ENCODE measurements at places on chromosomes 1 and 21. TPM values are rescaled to one million over a fixed set of nuclear protein-coding genes. Genes with fewer than 3 reads are reported as not detected.
A peak's percentile ranks its signal among the peaks of the same experiment; 100 is the strongest.

DCDC2B gene
- total RNA-seq, result not detected

OR2G6 gene
- not detected for total RNA-seq

C1orf74 gene
- total RNA-seq, result 4.1 TPM

GRCh38 chr1:52658795-52659194 is 25.8 kb downstream of the SHISAL2A start:
- DNase-seq, result no peak

MX2 gene
- total RNA-seq, result not detected

PEX19 gene
- total RNA-seq, result 61.0 TPM

- peak; percentile 62 for DNase-seq
These were observed 20.4 kb downstream of the H3-3A start for GRCh38 chr1:226082959-226083301.

- no peak for DNase-seq
These were observed 46.9 kb upstream of the ADAMTS1 start for GRCh38 chr21:26892151-26892550.

- DNase-seq, result no peak
These were observed 63.5 kb downstream of the LRIG2 start for GRCh38 chr1:113136476-113136875.

DNA sequence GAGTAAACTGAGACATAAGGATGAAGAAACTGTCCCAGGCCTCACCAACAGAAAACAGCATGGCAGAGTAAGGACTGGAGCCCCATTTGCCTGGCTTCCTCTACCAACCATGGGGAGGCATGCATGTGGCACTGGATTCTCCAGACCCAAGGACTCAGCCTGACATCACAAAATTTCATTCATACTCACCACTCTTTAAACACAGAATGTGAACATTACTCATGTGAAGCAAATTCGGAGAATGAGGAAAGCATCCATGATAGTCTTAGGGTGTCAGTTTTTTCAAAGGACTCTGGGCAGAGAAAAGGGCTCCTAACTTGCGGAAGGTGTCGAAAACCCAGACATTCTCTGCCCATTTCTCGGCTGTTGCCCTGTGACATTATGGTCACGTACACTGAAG is 83.9 kb downstream of the PCNX2 start:
- no peak for DNase-seq

- DNase-seq, result no peak
These were observed 110.6 kb downstream of the AKT3 start for GRCh38 chr1:243739335-243740003.
